ENCODE measurements at places on chromosomes 1 and 21.

- peak; percentile 17 for DNase-seq
These were observed 184.7 kb upstream of the CACYBP start for GRCh38 chr1:174815036-174815435.

DNA sequence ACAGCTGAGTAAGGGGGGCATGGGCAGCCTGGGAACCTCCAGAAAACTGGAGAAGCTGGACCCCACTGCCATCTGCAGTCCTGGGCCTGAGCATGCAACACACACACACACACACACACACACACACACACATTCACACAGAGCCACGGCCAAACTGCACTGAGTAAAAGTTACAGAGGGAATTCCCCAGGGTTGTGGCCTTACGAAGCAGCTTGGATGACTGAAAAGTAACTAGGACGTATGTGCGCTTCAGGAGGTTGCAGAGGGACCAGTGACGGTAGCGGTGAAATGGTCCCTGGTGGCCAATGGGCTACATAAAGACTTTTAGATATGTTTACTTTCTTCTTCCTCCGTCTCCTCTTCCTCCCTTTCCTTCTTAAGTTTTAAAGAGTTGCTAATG is 232.5 kb upstream of the TMEM51 start:
- DNase-seq, result no peak

DNA sequence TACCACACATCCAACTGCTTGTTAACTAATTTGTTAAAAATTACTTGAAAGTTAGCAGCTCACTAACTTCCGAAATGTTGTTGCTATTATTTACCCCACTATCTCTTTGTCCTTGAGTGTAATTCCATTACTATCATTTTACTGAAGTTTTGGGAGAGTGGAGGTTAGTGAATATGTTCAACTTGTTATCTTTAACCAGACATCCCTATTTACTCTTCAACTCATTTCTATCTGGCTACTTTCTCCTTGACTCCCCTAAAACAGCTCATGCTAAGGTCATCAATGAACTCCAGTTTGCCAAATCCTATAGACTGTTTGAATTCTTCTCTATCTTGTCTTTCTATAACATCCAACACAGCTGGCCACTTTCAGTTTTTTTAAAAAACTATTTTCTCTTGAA is 4.3 kb upstream of the C1orf116 start:
- no peak for DNase-seq

DNA sequence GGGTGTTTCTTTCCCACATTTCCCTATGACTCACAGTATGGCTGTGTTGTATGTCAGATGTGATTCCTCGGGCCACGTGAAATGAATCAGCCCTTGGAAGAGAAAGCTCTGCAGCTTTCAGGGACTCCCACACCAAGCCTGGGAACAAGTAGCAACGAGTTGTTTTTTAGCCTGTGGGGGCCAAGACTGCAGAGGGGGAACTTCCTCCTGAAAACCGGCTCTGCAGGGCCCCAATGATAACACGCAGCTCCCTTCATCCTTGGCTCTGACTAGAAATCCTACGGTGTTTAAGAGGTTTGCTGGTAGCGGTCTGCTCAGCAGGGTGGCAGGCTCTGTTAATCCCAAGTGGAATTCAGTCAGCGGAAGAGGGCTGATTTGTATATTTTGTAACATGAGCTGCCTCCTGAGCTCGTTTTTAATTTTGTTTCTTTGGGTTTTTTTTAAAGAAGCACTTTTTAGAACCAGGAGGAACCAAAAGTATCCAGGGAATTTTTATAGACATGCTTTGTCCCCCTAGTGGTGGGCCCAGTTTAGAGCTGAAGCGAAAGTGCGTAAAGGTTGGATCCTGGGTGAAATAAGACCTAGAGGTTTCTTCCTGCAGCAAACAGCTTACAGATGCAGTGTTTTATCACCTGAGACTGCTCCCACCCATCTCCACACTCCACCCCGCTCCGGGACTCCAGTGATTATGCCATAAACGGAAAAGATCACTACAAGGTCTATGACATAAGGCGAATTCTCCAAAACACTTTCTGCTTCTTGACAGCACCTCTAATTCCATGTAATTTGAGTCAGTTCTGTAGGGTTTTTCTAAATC is 48.8 kb downstream of the LAMC2 start:
- peak; percentile 15 for DNase-seq

GRCh38 chr1:191876631-191877030 is 281.6 kb upstream of the RGS18 start:
- DNase-seq, result no peak
